Brain microvascular endothelial cell (primary cell): ENCODE measurements at places on chromosomes 11 and 22.

- peak; percentile 67 for DNase-seq
Observed at GRCh38 chr22:35930933-35931332, 97.7 kb downstream of the RBFOX2 start.

DNA sequence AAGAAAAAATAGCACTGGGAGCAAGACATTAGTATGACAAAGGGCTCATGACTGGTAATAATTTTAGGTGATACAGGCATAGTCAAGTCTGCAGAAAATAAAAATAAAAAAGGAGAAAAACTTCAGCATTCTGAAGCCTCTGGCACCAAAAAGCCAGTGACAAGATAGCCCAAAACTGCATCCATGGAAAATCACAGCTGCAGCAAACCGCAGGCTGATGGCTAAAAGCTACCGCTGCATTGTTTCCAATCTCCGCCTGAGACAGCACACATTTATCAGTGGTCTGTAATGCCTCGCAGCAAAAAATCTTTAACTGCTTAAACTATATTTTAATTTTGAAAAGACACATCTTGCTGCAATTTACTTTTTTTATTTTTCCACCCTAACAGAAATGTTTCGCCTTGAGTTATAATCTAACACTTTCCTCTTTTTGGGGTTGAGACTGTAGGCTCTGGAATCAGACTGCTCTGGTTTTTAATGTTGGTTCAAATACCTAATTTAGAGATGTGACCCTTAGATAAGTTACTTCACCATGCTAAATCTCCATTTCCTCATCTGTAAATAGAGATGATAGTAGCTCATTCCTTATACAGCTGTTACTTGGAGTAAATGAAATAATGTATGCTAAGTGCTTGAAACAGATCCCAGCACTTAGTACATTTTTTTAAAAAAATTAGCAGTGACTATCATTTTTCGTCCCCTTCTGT lies 42.0 kb upstream of the FIBIN start:
- no peak for DNase-seq

DNA sequence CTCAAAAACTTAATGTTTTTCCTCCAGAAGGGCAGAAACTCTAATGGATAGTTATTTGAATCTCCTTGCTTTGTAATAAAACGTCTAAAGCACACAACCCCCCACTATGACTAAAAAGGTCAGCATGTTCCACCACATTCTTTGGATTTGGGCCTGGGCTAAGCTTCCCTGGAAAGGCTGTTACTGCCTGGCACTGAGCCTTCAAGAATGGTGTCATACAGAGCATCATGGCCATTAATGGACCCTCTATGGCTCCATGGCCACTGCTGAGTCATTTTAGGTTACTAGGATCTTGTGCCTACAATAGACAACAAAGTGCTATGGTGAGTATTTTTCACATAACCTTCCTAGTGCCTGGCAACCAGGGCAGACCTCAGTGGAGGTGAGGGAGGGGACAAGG lies 242.6 kb upstream of the FAT3 start:
- DNase-seq, result peak; percentile 87

DNA sequence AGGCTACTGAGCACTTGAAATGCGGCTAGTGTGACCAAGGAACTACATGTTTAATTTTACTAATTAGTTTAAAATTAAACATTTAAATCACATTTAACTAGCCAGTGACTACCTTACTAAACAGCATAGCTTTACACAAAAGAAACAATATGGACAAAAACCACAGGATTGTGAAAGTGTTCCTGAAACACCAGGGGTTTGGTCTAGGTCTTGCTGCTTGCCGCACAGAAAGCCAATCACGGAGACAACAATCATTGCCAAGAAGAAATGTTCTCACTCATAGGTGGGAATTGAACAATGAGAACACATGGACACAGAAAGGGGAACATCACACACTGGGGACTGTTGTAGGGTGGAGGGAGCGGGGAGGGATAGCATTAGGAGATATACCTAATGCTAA lies 309.5 kb downstream of the C11orf87 start:
- no peak for DNase-seq

GRCh38 chr22:46444390-46444854 lies 93.0 kb downstream of the CELSR1 start:
- DNase-seq, result no peak

- DNase-seq, result no peak
Observed at GRCh38 chr11:3831378-3832239, 9.2 kb downstream of the RHOG start.
